ENCODE measurements at places on chromosomes 7 and 10.

DNA sequence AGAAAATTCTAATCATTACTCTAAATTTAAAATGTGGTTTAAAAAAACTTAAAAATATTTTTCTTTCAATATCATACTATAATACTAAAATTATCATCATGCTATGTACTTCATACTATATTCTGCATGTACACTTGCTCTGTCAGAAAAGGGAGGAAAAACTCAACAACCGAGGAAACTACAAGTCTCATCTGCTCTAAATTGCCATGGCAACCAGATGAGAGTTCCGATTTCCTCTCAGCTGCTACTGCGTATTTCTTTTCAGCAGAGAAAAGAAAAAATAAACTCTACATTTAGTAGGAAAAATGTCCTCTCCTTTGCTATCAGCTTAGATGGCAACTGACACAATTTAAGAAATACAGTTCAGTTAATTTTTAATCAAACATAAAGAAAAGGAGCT, 178.9 kb downstream of the SRPK2 start:
- H3K4me1 ChIP-seq: peaks cover 17% of the 10 kb centered on the region
- H3K4me3 ChIP-seq: no peak overlapping the region
- no peaks in the 10 kb centered on the region for H3K27me3 ChIP-seq
- no peak for DNase-seq

- H3K36me3 ChIP-seq: no peaks in the 10 kb centered on the region
- no peaks in the 10 kb centered on the region for H3K27me3 ChIP-seq
- H3K27ac ChIP-seq: no peak overlapping the region
- H3K4me1 ChIP-seq: no peaks in the 10 kb centered on the region
These were observed 291.1 kb downstream of the GLRX3 start for GRCh38 chr10:130427216-130427722.

DNA sequence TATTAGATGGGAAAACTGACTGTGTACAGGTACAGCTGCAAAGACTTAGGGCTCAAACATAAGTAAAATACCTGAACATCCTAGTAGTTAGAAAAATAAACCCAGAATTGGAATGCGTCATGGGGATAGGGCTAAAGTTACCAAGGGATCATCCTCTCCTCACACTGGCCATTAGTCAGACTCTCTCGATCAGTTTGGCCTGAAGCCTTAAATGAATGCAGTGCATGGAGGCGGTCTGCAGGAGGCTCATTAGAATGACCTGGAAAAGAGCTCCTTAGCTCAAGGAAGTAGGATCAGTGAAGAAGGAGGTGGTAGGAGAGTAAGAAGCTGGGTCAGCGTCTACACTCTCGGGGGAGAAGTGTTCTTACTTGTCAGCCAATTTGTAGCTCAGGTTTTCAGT, 35.3 kb downstream of the DENND2A start:
- no peaks in the 10 kb centered on the region for H3K36me3 ChIP-seq
- H3K4me3 ChIP-seq: no peak overlapping the region
- H3K27ac ChIP-seq: no peak overlapping the region
- H3K27me3 ChIP-seq: no peaks in the 10 kb centered on the region
- DNase-seq: no peak

DNA sequence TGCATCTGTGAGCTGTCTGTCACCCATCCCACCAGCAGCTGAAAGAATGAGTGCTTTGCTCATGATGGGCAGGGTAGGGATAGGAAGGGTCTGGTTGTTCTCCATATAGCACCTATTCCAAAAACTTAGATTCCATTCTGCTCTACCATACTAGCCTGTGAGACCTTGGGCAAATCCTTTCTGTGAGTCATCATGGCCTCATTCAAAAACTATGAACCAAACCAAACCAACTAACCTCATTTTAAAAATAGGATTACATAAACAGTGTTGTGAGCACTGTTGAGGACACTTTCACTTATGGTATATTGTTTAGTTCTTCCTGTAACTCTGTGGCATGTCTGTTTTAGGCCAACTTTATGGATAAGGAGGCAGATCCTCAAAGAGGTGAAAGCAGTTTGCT, 30.9 kb upstream of the STEAP4 start:
- no peak overlapping the region for H3K4me3 ChIP-seq
- no peaks in the 10 kb centered on the region for H3K27me3 ChIP-seq
- no peak for DNase-seq
- no peak overlapping the region for H3K27ac ChIP-seq
- H3K4me1 ChIP-seq: no peaks in the 10 kb centered on the region

DNA sequence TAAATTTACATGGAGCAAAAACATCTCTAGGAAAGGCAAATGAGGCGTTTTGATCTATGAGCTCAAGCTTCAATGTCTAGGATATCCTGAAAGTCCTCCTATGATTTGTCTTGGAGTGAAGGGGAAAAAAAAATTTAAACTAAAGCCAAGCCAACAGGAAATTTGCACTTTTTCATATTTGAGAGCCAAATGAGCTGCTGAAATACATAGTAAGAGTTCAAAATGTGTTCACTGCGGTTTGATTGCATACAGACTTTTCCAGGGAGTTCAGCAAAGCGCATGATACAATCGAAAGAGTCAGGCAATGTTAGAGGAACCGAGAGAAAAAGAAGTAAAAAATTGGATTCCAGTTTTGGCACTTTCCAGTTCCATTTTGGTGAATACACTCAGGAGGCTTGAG, 633.4 kb upstream of the MGMT start:
- H3K27ac ChIP-seq: no peak overlapping the region
- no peaks in the 10 kb centered on the region for H3K4me1 ChIP-seq
- DNase-seq: no peak

- H3K27me3 ChIP-seq: no peaks in the 10 kb centered on the region
- no peaks in the 10 kb centered on the region for H3K4me1 ChIP-seq
- DNase-seq: no peak
These were observed 161.2 kb upstream of the WDR11 start for GRCh38 chr10:120689777-120690529.

- H3K4me1 ChIP-seq: no peaks in the 10 kb centered on the region
- no peak for DNase-seq
- no peak overlapping the region for H3K4me3 ChIP-seq
- H3K36me3 ChIP-seq: no peaks in the 10 kb centered on the region
- no peak overlapping the region for H3K27ac ChIP-seq
These were observed 6.4 kb upstream of the CSTF2T start for GRCh38 chr10:51705774-51706173.

DNA sequence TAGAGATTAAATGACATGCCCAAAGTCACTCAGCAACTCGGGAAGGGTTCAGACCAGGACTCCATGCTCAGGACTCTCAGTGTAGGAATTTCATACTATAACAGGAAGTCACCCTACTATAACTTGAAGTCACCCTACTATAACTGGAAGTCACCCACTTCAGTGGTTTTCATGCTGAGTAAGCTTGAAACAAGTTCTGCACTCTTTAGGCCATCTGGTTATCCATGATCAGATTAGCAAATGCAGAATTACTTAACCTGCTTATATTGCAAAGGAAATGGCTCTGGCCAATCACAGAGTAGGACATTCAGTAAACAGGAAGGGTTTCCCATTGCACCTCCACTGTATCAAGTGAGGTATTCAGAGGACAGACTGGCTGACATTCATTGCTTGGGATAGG, 1240.4 kb downstream of the GATA3 start:
- H3K4me1 ChIP-seq: no peaks in the 10 kb centered on the region
- H3K36me3 ChIP-seq: no peaks in the 10 kb centered on the region
- H3K27me3 ChIP-seq: peaks cover 4% of the 10 kb centered on the region
- DNase-seq: no peak
- H3K4me3 ChIP-seq: no peak overlapping the region

GRCh38 chr10:131971591-131971990, 10.1 kb downstream of the BNIP3 start:
- peaks cover 65% of the 10 kb centered on the region for H3K36me3 ChIP-seq
- no peaks in the 10 kb centered on the region for H3K27me3 ChIP-seq
- no peak overlapping the region for H3K27ac ChIP-seq
- DNase-seq: no peak
- no peak overlapping the region for H3K4me3 ChIP-seq

- no peaks in the 10 kb centered on the region for H3K36me3 ChIP-seq
- no peak overlapping the region for H3K4me3 ChIP-seq
- DNase-seq: no peak
- no peaks in the 10 kb centered on the region for H3K4me1 ChIP-seq
- no peaks in the 10 kb centered on the region for H3K27me3 ChIP-seq
These were observed 154.4 kb downstream of the CCDC7 start for GRCh38 chr10:32600317-32600716.

- no peak for DNase-seq
- H3K4me1 ChIP-seq: no peaks in the 10 kb centered on the region
- no peak overlapping the region for H3K4me3 ChIP-seq
- no peak overlapping the region for H3K27ac ChIP-seq
- H3K27me3 ChIP-seq: no peaks in the 10 kb centered on the region
These were observed 53.0 kb downstream of the TMEM229A start for GRCh38 chr7:123979876-123980275.

GRCh38 chr7:122329145-122329802, 24.7 kb upstream of the FEZF1 start:
- H3K4me3 ChIP-seq: no peak overlapping the region
- no peaks in the 10 kb centered on the region for H3K27me3 ChIP-seq
- H3K4me1 ChIP-seq: no peaks in the 10 kb centered on the region
- H3K36me3 ChIP-seq: no peaks in the 10 kb centered on the region
- DNase-seq: no peak

DNA sequence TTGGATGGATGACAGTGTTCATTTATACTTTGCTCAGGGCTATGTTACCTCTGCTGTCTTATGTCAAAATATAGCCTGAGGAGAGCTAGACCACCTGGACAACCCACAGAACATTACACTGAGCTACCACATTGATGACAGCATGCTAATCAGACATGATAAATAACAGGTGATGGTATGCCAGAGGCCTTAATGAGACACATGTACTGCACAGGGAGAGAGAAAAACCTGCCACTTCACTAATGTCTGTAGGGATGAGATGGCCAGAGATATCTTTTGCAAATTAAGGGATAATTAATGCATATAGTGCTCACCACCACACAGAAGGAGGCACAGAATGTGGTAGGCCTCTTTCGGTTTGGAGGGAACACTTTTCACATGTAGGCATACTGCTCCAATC, 1122.6 kb upstream of the POT1 start:
- DNase-seq: no peak
- no peaks in the 10 kb centered on the region for H3K4me1 ChIP-seq

DNA sequence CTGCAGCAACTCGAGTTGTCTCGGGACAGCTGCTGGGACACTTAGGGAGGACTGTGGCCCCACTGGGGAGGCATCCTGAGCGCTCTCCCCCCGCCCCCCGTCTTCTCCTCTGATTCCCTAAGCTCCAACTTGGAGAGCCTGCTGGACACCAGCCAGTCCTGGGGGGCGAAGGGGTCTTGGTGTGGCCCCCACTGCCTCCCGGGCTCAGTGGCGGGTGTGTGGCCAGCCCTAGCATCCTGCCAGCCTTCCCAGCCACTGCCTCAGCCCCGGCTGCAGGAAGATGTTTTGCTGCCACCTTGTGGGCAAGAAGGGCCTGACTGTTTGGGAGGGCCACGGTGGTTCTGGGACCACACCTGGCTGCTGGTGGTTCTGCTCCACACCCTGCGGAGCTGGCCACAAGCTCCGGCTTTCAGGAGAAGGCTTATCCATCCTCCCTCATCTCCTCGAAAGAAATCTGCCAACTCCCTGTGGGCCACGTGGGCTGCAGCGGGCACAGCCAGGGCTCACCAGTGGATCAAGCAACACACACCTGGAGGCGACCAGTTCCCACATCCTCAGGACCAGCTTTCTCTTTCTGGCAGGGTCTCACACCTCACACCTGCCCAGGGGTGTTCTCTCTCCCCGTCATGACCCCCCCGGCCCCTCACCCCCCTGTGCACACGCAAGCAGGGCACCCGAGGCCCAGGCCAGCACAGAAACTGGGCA, 24.8 kb downstream of the AGAP3 start:
- DNase-seq: peak; percentile 16
- H3K4me1 ChIP-seq: peaks cover 51% of the 10 kb centered on the region
- H3K4me3 ChIP-seq: no peak overlapping the region
- H3K27ac ChIP-seq: peak overlapping the region; percentile 45

- H3K27ac ChIP-seq: peak overlapping the region; percentile 57
- no peaks in the 10 kb centered on the region for H3K36me3 ChIP-seq
- no peak overlapping the region for H3K4me3 ChIP-seq
- no peaks in the 10 kb centered on the region for H3K4me1 ChIP-seq
These were observed 485.1 kb downstream of the SEMA3D start for GRCh38 chr7:84701524-84702306.

GRCh38 chr10:125565046-125565445, 117.9 kb downstream of the TEX36 start:
- DNase-seq: no peak
- no peaks in the 10 kb centered on the region for H3K27me3 ChIP-seq
- H3K4me1 ChIP-seq: no peaks in the 10 kb centered on the region
- no peak overlapping the region for H3K27ac ChIP-seq

DNA sequence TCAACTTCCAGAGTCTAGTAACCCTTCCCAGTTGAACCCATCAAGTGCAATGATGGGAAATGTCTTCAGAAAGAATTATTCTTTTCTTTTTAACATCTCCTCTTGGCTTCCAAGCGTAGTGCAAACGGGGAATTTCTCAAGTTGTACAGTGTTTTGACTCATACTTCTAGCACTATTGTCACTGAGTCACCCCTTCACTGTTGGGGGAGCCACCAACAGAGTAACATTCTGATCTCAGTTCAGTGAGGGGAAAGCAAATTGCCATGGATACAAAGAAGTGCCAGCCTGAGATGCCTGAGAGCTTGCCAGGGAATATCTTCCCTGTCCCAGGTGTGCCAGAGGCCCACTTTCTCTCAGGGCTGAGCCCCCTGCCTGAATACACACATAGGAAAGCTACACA, 31.0 kb downstream of the CYP3A5 start:
- H3K4me3 ChIP-seq: no peak overlapping the region
- no peaks in the 10 kb centered on the region for H3K27me3 ChIP-seq
- H3K36me3 ChIP-seq: peaks cover 50% of the 10 kb centered on the region
- H3K4me1 ChIP-seq: no peaks in the 10 kb centered on the region

- no peak overlapping the region for H3K4me3 ChIP-seq
- DNase-seq: no peak
- H3K4me1 ChIP-seq: peaks cover 48% of the 10 kb centered on the region
- no peaks in the 10 kb centered on the region for H3K27me3 ChIP-seq
- H3K36me3 ChIP-seq: no peaks in the 10 kb centered on the region
These were observed 41.5 kb downstream of the SMURF1 start for GRCh38 chr7:99102361-99102760.

GRCh38 chr10:32163762-32164148, 107.5 kb upstream of the KIF5B start:
- H3K27ac ChIP-seq: no peak overlapping the region
- no peaks in the 10 kb centered on the region for H3K36me3 ChIP-seq

DNA sequence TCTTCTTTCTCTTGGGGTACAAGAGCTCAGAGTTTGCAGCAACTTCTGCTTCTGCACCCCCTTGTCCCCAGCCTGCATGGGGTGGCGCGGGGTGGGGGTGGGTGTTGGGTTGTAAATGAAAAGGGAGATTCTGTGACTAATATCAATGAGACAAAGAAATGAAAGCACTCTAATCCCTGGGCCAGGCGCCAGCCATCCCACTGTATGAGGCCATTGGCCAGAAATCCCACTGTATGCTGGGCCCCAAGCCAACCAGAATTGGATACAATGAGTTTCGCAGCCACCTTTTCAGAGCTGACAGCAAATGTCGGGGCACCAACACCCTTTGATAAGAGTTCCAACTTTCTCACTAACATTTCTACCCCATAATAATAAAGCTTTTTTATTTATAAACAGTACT, 10.9 kb upstream of the PTN start:
- no peak for DNase-seq
- no peak overlapping the region for H3K27ac ChIP-seq
- no peak overlapping the region for H3K4me3 ChIP-seq
- no peaks in the 10 kb centered on the region for H3K27me3 ChIP-seq
